ENCODE measurements at places on chromosomes 11 and 22.

DNA sequence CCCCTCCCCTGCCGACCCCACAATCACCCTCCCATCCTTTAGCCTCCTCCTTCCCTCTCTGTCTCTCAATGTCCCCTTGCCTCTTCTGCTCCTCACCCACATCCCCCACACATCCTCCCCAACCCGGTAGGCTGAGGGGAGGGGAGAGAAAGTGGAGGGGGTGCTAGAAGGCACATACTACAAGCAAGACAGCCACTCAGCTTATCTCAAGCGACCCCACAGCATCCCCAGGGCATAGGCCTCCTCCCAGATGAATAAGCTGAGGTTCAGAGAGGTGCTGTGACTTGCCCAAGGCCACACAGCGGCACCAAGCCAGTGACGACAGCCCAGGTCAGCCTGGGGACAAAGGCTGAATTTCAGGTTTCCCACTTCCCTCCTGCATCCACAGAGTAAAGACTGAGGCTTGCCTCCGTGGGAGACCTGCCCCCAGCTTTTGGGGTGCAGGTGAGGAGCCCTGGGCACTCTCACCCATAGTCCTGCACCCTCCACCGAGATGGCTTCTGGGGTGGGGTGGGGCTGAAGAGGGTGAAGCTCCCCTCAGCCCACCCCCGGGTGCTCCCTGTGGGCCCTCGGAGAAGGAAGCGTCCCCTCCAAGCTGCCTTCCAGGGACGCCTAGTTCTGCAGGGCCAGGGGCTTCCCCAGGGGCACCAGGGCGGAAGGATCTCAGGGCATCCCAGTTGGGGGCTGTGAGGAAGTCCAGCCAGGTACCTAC, 511 bp downstream of the RAC2 start:
- no peak for DNase-seq

GRCh38 chr11:32884770-32885384, 7.7 kb upstream of the QSER1 start:
- no peak for DNase-seq

DNA sequence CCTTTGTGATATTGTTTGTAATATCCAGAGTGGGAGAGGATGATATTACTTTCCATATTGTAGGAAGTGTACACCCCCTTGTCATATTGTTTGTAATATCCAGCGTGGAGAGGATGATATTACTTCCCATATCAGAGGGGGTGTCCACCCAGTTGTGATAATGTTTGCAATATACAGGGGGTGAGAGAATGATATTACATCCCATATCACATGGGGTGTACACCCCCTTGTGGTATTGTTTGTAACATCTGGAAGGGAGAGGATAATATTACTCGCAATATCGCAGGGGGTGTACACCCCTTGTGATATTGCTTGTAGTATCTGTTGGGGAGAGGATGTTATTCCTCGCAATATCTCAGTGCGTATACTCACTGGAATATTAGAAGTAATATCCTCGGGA, 61.5 kb downstream of the PRSS23 start:
- no peak for DNase-seq

DNA sequence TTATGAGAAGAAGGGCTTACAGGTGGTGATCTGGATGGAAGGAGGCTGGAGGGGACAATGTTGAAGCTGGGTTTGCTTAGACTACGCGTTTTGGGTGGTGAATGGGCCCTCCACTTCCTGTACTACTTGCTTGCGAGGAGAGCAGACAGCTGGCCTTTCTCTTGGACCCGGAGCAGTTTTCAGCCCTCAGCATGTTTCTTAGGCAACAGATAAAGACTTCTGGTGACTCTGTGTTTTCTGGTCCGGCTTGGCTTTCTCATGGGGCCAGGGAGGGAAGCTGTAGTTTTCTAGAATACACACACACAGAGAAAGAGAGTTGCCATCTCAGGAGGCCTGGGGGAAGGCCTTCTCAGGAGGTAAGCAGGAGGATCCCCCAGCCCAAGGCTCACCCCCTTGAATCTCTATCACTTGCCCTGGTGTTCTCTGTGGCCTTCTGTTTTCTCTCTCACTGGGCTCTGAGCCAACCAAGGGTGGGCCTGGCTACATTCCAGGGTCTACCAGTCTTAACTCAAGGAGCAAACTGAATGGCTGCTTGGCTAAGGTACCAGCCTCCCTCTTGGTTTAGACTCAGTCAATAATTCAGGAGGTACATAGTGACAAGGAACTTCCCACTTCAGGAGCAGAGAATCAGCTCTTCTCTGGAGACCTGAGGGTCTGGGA, 2.4 kb downstream of the CCS start:
- DNase-seq = no peak

DNA sequence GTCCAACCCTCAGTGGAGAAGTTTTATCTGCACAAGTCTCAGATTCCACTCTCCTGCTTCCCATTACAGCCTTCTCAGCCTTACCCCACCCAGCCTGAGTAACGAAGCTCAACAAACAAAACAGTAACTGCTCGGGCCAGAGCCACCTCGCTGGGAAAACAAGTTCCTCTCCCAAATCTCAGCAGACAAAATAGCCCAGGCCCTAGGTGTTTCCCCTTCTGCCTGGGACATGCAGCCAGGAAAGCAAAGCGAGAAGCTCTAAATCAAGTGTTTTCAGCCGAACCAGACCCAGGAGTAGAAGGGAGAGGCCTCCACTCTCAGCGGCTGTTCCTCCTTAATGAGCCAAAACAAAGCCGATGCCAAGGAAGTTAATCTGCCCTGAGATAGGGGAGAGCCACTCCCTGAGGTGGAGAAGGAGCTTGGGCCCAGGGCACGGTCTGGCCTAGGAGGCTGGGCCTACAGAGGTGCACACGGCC, 44.0 kb downstream of the LIF start:
- DNase-seq = no peak

- no peak for DNase-seq
These were observed 40.4 kb upstream of the IGLL5 start for GRCh38 chr22:22847241-22847640.

- no peak for DNase-seq
These were observed 5.6 kb downstream of the PTDSS2 start for GRCh38 chr11:455566-456147.

DNA sequence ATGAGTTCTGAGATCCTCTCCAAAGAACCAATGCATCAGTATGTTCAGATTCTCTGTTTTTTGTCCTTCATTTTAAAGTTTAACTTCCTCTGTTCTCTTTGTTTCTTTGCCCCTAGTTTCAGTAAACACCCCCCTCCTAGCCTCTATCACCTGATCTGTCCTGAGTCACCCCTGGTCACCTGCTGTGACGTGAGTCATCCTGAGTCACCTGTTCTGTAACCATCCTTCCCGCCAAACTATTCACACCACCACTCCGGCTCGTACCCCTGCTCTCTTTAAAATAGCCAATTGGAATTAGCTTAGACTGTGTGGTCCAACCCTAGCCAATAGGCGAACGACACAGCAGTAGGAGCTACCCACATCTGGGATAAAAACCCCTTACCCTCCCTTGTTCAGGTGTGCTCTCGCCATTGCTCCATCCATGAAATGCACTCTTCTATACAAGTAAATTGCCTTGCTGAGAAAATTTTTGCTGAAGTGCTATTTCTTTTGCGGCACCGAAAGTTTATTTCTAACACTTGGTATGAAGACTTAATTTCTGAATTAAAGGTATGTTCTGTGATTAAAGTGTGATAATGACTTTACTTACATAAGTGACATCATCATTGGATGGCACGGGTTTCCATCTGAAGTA, 318.4 kb downstream of the AASDHPPT start:
- no peak for DNase-seq

GRCh38 chr22:24834845-24835570, 29.0 kb downstream of the SGSM1 start:
- DNase-seq = no peak

DNA sequence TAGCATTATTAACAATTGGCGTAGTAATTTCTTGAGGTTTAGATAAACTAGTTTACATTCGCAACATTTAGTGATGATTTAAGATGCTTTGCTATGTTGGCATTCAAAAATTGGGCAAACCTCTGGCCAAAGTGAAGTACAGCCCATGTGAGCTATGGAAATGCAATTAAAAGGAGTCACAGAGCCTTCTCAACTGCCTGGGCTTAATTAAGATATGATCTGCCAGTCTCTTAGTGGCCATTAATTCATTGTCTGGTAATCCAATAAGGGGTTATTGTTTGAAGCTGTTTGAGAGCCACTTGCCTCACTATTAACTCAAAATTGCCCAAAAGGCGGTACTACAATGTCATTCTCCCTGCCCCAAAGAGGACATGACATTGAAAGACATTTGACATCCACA, 608.9 kb downstream of the NTM start:
- DNase-seq = no peak

DNA sequence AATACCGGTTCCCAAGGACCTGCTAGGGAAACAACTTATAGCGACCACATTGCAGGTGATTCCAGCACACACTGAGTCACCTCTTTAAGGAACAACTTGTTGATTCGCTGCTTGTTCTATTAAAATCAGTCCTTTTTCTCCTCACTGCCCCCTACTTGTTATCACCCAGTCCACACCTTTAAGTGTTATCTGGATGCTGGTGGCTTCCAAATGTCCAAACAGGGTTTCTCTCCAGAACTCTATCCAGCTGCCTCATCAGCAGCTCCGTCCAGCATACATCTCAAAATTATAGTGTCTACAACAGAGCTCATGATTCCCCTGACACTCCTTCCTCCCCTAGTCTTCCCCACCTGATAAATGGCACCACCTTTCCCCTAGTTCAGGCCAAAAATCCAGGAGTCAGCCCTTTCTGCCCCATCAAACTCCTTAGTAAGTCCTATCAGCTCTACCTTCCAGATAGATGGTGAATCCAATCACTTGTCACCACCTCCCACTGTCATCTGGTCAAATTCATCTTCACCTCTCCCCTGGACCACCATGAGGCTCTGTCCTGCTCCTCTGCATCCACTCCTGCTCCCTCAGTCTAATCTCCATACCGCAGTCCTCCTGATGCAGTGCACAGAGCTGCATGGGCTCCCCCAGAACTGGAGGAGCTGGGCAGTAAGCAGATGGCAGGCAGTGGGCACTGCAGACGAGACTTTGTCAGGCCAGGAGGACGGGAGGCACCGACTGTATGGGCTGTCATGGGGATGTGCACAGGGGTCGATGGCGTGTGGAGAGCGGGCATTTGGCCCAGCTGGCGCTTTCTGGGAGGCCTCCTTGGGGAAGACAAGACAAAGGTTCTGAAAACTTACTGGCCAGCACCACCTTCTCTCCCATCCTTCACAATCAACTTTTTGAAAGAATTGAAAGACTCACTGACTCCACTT, 19.3 kb downstream of the IL10RA start:
- no peak for DNase-seq

GRCh38 chr11:5059391-5059790, at the start of gene OR52E2:
OR52E2 (minus strand) TSS chr11:5059627; CDS start chr11:5059627, 0 bp downstream.
- DNase-seq = no peak

DNA sequence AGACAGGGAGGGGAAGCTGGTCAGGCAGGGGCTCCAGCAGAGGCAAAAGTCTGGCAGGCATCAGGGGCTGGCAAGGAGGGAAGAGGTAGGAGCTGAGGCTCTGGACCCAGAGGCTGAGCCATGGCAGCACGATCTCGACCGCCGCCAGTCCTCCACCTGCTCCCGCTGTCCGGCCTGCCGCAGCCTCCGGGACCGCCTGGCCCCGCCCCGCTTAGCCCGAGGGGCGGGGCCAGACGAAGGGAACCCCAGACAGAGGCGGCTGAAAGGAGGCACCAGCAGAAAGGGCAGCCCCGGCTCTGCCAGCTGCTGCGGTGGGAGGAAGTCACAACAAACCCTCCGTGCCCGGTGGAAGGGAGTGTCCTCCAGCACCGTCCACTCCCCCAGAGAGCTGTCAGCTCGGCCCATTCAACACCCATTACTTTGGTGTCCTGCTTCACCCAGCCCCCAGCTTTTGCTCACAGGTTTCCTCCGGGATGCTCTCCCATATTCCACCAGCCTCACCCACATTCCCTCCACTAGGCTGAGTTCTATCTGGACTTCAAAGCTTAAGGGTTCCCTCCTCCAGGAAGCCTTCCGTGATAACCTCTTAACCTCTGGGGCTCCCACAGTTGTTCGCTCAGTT, at the start of gene MFNG:
Gene MFNG, minus strand, starts transcription at position 161 of the 622 bp plus-strand sequence. CDS start 207 bp downstream, outside the sequence.
- peak; percentile 67 for DNase-seq

GRCh38 chr11:23961503-23962338, 535.1 kb upstream of the LUZP2 start:
- no peak for DNase-seq

- no peak for DNase-seq
These were observed 62.6 kb downstream of the KCNJ1 start for GRCh38 chr11:128804481-128804880.

DNA sequence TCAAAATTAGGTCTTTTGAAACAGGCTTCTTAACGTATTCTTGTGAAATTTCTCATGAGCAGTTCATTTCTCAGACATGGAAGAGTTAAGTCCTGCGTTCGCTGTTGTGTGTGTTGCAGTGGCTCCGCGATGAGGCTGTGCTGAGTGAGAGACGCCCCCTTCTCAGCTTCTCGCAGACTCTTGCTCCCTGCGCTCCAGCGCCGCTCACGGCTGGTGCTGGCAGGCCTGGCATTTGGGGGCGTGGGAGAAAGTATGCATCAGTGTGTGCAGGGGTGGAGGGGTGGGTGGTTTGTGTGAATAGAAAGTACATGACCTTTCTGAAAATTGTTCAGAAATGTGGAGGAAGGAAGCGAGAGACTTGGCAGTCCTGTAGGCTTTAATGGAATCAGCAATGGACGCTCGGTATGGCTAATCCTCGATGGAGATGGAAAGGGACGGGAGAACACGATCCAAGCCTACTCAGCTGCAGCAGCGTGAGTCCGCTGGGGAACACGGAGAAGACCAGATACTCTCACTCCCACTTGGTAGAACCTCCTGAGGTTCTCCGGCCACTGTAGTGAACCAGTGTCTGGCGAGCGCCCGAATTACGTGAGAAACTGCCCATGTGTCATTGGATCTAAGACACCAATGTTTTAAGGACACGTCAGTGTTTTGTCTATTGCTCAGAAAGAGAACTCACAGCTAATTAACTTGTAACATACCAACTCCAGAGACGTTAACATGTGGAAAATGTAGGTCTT, 5.9 kb downstream of the TAB1 start:
- DNase-seq = no peak

DNA sequence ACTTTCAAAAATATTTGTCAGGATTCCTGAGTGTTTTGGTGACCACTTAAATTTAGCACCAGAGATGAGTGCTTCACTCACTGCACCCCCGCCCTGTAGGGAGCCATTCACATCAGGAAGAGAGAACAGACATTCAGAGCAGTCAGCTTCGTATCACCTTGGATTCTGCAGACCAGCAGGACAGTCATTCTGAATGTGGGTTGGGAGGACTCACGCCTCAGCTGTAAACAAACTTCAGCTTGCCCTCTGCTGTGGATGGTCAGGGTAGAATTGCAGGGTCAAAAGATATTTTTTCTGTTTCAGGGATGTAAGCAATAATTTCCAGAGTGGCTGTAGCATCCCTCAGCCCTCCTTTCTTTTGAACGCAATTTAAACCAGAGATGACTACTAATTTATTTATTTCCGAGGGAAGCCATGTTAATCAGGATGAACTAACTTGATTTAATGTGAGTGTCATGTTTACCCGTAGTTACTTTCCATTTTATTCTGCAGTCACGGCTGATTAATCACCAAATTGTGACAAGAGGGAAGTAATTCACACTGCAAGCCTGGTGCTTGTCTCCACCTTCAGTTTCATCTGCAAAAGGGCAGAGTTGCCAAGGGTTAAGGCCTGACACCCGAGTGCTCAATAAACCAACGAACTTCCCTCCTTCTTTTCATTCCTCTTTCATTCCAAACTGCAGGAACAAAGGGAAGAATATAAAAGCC, 174.2 kb upstream of the DDI1 start:
- DNase-seq = no peak

Data from activated effector memory CD4-positive, alpha-beta T cell treated with Interleukin-2 at 50 U/mL for 16 hours (primary cell).